Left hindlimb (tissue), 1 donor: ENCODE measurements at places on chromosomes 6 and 20.

DNA sequence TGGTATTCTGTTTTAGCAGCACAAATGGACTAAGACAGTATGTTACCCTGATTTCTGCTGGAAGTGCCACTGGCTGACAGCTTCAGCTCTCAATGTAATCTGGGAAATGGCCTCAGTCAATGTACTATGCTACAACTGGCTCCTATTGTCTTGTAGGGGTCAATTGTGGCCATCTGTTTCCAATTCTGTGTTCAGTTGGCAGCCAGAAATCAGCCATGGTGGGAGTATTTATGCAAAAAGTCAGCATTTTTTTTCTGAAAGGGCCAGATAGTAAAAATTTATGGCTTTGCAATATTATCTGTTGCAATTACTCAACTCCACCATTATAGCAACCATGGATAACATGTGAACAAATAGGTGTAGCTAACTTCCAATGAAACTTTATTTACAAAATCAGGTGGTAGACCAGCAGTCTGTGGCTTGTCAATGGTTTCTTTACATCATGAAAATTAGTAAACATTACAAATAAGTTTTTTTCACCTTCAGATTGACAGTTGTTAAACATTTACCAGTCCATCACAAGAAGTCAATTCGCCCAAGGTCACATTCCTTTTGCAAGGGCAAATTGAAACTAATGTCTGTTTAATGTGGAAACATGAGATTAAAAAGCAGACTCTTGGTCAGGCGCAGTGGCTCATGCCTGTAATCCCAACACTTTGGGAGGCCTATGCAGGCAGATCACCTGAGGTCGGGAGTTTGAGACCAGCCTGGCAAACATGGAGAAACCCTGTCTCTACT, 58.3 kb upstream of the TSHZ2 start:
- no peak for DNase-seq

GRCh38 chr6:112639391-112639831, 292.3 kb downstream of the RFPL4B start:
- DNase-seq: no peak

- DNase-seq: no peak
These were observed 43.0 kb downstream of the BACH2 start for GRCh38 chr6:90253631-90254030.

DNA sequence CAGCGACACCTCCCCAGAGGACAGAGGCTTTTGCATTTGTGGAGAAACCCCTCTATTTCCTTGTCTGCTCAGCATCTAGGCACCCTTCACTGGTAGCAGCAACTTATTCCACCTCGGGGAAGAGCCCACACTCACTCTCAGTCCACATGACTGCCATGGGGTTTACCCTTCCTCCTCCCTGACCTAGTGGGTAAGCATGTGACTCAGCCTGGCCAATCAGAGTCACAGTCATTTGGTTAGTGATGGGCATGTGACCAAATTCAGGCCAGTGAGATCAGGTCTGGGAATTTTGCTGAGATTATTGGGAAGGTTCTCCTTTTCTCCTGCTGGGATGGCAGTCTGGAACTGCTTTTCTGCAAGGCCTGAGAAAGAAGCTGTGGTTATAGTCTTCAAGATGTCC, 145.7 kb upstream of the PHACTR3 start:
- no peak for DNase-seq
